ENCODE measurements at places on chromosomes 7 and 10.

- DNase-seq: no peak
Observed at GRCh38 chr7:150811-151221, 41.6 kb upstream of the FAM20C start.

GRCh38 chr7:25297278-25297677, 69.0 kb upstream of the NPVF start:
- DNase-seq: no peak

DNA sequence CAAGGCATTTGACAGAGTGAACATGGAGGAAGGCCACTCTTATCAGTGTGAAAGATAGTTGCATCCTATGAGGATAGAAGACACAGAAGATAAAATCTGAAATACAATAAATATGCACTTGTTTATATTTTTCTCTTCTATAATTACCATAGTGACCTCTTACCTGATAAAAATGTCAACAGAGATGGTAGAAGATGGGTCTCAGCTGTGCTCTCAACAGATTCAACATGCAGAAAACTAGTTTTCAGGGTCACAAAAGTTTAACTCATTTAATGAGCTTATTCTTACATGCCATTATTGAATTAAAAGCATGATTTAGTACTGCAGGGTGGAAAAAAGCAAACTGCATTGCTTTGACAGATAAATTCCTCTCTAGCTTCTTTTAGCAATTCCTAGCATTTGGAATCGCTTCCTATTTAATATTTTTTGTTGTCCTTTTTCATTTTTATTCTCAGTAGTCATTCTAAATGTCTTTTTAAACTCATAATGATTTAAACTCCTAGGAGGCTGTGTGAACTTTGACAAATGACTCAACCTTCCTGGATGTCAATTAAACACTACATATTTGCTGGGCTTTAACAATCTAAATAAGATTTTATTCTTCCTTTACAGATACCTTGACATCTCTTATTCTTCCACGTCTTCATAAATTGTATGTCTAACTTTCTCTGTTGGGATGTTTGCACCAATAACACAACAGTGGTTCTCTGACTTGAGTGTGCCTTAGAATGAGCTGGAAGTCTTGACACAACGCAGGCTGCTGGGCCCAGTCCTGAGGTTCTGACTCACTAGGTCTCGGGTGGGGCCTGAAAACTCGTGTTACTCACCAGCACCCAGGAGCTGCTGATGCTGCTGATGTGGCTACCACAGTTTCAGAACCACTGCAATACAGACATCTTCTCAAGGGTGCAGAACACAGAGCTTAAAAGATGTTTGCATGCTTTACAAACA, 565.5 kb upstream of the IGFBP3 start:
- DNase-seq: peak; percentile 25

DNA sequence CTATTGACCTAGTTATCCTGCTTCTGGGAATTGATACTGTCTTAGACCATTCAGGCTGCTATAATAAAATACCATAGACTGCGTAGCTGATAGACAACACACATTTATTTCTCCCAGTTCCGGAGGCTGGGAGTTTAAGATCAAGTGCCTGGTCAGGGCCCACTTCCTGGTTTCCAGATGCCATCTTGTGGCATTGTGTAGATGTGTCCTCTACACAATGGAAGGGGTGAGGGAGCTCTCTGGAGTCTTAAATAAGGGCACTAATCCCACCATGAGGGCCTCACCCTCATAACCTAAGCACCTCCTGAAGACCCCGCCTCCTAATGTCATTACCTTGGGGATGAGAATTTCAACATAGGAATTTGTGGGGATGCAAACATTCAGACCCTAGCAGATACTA, 62.4 kb downstream of the SLC35B4 start:
- DNase-seq: no peak

DNA sequence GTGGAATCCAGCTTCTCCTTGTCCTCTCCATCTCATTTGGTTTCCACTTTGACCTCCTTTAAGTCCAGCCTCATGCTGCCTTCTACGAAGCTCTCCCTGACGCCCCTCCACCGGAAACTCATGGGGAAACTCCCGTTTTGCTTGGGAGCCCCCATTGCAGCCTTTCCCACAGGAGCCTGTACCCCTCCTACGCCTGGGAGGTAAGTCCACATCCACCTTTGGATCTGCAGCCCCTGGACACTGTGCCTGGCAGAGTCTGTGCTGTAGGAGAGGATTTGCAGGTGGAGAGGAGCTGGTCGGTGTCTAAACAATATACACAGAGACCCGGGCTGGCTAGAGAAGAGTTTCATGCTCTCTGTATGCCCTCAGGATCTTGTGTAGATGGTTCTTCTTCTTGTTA, 296.1 kb downstream of the GLRX3 start:
- DNase-seq: no peak

DNA sequence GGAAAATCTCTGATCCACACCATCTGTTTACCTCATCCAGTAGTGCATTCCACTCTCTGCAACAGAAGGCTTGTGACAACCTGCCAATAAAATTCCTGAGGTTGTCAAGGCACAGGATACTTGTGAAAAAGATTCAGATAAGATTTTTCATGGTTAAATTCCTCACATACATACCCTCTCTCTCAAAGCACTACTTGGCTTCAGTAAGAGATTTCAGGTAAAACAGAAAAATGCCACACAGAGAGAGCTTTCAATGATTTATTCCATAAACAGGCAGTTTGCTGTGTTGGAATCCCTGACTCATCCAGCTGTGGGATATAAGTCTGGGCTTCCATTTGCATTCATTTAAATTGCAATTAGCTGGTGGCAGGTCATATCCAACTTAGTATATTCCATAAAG, 99.7 kb upstream of the CAV2 start:
- DNase-seq: no peak

- no peak for DNase-seq
Observed at GRCh38 chr10:27383595-27384542, 120.2 kb upstream of the RAB18 start.

GRCh38 chr10:132371641-132372081, 25.3 kb upstream of the PWWP2B start:
- DNase-seq: no peak

DNA sequence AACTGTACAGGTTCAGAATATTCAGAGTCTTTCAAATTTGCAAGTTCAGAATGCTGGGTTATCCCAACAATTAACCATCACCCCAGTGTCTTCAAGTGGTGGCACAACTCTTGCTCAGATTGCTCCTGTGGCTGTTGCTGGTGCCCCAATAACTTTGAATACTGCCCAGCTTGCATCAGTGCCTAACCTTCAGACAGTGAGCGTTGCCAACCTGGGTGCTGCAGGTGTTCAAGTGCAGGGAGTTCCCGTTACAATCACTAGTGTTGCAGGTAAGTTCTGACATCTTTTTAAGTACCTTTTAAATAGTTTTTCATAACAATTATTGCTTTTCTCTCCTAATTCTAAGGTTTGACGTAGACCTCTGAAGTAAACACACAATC, 2.7 kb downstream of the SP4 start:
- no peak for DNase-seq

- no peak for DNase-seq
Observed at GRCh38 chr7:26329520-26330255, 38.0 kb downstream of the SNX10 start.

DNA sequence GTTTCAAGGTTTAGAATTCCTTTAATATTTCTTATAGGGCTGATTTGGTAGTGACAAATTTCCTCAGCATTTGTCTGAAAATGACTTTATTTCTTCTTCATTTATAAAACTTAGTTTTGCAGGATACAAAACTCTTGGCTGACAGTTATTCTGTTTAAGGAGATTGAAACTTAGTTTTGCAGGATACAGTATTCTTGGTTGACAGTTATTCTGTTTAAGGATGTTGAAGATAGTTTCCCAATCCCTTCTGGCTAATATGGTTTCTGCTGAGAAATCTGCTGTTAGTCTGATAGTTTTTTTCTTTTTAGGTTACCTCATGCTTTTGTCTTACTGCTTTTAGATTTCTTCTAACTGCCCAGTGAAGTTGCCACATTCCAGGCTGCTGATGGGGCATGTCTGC, 186.8 kb downstream of the ITGB1 start:
- no peak for DNase-seq

- DNase-seq: peak; percentile 71
Observed at GRCh38 chr10:110535958-110536891, 31.3 kb upstream of the SMC3 start.

GRCh38 chr7:132352800-132353199, 223.5 kb downstream of the PLXNA4 start:
- DNase-seq: no peak

DNA sequence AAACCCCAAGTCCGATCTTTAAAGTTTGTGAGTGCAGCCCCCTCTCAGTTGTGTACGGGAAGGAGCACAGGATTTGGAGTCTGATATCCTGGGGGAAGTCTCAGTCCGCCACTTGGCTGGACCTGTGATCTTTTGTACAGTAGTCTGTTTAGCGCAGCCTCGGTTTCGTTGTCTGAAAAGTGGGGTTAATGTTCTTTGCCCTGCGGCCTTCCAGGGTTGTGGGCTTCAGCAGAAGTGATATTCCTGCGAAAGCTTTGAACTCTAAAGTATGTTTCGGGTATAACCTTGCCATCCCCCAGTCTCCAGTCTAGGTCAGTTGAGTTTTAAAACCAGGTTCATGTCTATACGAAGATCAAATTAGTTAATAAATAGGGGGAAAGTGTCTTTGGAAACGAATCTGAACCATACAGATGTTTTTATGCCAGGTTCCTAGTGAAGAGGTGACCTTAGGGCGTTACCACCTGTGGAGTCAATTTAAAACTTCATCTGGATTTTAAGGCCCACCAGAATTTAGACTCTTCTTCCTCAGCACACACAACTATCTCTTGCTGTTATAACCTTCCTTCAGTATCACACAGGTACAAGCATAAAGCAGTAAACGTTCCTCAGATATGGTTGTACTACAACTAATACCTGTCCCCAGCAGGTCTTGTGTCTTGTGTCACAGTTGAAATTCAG, 904 bp downstream of the R3HCC1L start:
- no peak for DNase-seq

DNA sequence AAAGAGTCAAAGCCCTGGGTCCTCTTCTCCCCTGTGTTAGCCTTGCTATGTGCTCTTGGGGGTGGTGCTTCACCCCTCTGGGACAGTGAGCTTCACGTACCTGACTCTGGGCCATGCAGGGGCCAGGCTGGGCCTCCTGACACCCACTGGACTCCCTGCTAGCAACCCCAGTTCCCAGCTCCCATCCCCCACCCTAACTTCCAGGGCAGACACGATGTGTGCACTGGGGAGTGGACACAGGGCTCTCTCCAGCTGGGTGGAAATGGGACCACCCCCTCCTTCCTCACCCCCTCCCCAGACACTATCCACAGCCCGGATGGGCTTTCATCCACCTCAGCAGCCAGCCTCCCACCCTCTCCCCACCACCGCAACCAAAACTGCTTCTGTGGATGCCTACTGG, 113.0 kb upstream of the ZNF479 start:
- DNase-seq: no peak

DNA sequence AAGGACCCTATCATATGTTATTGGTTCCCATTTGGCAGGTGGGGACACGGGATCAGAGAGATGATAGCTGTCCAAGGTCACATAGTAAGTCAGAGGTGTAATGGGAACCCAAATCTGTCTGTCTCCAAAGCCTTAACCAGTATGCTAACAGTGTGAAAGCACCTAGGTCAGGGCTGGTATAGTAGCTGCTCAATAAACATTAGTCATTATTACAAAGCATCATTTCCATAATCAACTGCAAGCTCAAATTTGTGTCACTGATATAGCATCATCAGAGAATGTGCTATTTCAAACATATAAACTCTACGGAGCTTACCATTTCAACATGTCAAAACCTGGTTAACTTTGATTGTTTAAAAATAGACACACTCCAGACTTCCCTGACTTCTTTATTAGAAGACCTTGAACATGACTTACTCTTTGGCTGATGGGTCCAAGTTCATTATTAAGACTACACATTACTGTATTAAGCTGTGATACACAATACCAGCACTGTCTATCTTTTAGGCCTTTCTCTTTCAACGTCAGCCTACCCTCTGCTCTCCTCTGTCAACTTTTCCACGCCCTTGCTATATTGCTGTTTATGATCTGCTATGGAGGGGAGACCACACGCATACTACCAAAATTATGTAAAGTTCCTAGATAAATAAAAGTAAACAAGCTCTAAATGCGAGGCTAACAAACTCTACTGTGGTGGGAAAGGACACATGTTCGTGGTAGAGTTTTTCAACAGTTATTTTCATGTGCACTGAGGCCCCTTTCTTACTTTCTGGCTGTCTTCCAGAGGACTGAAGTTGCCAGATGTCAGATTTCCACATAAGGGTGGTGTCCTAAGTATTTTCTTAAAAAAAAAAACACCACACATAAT, 33.6 kb downstream of the DNMBP start:
- DNase-seq: no peak

GRCh38 chr10:14560791-14561765, 213.6 kb downstream of the FAM107B start:
- DNase-seq: no peak

- no peak for DNase-seq
Observed at GRCh38 chr10:121438333-121438732, 159.9 kb downstream of the FGFR2 start.

GRCh38 chr10:69202332-69202731, 17.8 kb upstream of the HKDC1 start:
- DNase-seq: no peak

DNA sequence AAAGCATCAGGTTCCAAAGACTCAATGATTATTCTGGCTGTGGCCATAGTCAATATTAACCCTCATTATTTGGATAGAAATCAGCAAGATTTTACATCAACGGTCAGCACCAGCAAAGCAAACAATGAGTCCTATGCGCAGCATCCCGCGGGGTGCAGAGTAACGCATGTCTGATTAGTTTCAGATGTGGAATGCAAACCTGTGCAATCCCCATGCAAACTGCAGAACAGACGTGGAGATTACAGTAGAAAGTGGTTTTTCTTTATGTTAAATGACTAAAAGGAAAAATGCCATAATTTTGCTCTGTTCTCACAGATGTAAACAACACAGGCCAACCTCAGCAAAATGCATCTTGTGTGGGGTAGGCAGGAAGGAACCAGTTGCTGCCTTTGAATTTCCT, 258.1 kb upstream of the GRB10 start:
- DNase-seq: no peak

DNA sequence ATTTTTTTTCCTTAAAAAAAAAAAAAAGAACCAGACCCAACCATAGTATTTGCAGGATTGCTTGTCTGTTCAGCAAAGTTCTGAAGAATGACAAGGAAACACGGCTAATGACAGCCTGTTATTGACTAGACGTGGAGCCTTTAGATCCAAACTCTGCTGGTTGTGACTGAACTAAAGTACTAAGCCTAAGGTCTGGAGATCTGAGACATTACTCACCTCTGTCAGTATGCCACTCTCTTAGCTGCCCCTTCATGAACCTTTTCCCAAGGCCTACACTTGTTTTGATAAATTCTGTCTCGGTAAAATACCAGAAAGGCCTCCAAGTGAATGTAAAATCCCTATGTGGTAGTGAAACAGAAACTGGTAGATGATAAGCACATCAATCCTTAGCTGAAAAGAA, 101.0 kb downstream of the CABCOCO1 start:
- no peak for DNase-seq

DNA sequence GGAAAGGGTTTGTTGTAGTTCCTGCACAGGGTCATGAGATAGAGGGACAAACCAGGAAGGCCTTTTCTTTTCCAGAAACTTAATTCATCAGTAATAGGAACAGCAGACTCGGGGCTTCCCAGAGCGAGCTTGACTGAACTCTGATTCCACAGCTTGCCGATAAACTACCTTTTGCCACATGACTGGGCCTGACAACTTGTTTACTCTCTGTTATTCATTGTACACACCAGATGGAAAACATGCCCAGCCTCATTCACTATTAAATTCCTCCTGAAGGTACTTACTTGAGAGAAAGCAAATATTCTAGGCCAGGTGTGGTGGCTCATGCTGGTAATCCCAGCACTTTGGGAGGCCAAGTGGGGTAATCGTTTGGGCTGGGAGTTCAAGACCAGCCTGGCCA, 77.1 kb upstream of the FGFR2 start:
- no peak for DNase-seq

Measured in T1000 (cell line).